ENCODE measurements at places on chromosomes 7 and 10.

DNA sequence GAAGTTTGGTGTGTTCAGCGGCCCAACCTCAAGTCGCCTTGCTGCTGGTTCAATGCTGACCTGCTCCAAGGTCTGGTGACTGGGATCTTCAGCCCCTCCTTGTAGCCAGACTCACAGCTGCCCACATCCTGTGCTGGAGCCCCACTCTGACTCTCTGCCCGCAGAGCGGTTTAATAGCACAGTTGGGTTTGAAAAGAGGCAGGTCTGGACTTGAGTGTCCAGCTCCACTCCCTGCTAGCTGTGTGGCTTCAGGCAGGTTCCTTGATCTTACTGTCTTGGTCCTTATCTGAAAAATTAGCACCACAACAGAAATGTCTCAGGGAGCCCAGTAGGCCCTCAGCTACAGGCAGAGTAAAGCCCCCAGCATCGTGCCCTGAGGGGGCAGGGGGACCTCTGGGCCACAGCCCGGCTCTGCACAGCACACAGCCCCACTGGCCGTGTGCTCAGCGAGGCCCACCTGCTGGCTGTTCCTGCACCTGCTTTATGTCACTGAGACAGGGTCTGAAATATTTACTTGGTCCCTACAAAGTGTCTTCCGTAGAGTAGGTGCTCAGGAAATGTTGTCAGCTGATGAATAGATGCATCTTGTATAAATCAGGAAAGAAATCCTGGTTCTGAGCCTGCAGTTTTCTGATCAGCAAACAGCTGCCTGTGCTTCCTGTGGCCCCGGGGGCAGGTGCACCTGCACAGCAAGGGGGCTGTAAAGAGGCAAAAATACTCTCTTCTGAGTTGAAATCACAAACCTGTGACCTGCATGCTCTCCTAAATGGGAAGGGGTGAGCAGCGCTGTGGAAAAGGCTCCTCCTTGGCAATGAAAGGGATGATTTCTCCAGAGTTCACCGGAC lies 155.5 kb downstream of the SVIL start:
- DNase-seq: no peak

DNA sequence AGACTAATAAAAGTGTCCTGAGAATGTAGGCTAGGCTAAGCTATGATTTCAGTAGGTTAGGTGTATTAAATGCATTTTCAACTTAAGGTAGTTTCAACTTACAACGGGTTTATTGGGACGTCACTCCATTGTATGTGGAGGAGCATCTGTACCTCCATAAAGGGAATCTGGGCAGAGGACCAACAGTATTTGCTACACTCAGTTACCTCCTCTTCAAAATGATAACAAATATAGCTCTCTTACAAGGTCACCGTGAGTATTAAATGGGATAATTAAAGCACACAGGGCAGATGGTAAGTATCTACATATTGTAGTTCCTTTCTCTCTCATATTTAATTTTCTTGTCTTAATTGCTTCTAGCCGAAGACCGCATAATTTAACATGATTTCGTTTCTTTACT lies 59.0 kb upstream of the FGL2 start:
- no peak for DNase-seq

DNA sequence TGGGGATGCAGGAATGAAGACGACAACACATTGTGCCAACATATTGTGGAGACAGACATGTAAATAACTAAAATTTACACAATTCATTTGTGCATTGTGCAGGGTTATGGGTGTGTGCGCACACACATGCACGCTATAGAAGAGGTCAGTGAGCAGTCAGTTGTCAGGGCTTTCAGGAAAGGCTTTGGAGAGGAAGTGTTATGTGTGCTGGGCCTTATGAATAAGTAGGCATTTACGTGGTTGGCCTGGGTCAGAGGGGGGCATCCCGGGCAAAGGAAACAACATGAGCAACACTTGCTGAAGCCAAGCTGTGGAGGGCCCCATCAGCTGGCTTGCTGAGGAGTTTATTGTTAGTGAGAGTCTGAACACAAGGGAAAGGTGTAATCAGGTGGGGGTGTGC lies 4.1 kb downstream of the PRXL2A start:
- DNase-seq: no peak

DNA sequence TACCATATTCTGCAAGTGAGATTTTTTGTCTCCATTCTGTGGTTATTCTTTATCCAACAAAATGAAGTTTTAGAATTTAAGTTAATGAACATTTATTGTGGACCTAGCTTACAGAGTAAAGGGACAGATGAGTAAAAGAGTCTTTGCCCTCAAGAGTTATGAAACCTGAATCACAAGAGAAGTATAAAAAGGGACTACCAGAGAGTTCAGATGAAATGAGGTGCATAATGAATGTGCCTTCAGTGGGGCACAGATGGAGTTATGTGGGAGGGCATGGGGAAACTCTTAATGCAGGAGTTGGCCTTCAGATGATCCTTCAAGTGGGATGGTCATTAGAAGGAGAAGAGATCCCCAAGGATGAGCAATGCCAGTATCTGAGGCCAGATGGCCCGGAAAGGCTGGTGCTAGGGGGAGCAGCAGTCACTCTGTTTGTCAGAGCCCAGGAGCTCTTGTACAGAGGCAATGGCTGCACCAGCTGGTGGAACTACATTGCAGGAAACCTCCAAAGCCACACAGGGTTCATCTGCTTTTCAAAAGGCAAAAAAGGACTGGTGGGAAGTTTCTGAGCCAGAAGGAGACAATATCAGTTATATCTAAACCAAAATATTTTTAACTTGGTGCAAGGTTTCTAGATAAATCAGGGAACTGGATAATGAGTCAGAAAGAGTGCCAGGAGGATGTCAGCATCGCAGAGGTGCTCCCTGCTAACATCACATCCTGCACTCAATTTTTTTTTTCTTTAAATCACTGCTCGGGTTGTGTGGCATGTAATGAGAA lies 162.0 kb downstream of the KLF6 start:
- no peak for DNase-seq

DNA sequence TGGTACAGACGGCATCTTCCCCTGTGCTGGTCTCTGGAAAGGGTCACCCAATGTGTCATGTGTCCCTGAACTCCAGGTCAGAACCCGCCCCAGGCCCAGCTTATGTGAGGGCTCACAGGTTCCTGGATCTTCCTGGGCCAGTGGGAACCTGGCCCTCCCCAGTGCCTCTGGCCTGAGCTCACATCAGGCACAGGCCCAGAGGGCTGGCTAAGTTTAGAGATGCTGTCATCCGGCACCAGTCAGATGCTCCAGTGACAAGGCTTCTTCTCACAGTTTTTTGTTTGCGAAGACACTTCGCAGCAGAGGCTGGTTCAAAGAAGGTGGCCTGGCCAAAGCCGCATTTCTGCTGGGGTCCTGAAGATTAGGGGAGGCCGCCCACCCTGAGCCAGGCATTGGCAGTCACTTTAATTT lies 11.8 kb downstream of the CAMK2B start:
- DNase-seq: no peak

- no peak for DNase-seq
Measured at GRCh38 chr10:17510242-17510908, 56.0 kb upstream of the ST8SIA6 start.

- DNase-seq: no peak
Measured at GRCh38 chr7:157540020-157540419, 203.2 kb downstream of the DNAJB6 start.

- DNase-seq: no peak
Measured at GRCh38 chr7:143973870-143974416, 19.3 kb downstream of the OR2F1 start.

DNA sequence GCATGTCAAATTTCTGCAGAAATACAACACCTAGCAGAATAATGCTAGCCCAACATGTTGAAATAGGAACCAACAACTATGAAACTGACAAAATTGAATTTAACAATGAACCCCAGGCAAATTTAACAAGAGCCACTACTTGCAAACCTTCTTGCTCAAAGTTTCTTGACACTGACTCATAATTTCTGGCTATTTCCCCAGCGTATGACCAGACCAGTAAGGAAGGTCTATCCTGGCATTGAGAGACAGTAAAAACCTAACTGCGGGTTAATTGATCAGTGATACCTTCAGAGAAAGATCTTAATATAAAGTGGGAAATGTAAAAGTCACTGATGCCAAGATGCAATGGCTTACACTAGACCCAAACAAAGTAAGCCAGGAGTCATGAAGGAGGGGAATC lies 510.1 kb downstream of the ARL4A start:
- DNase-seq: no peak

DNA sequence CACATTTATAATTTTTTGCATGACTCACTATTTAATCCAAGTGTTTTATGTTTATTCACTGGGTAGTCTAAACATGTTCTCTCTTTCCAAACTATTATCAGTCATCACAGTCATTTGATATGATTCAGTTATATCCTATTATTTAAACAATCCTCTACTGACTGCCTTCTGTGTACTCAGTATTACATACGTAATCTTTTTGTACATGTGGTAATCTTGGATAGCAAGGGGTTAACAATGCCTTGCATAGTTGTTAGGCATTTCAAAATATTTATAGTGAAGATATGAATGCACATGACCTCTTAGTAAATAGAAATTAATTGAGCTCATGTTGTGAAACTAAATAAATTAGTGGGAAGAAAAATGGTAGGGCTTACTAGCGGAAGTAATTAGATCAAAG lies 379.4 kb upstream of the KIAA1217 start:
- no peak for DNase-seq

GRCh38 chr10:97714401-97715258 lies 1.1 kb downstream of the MARVELD1 start:
- DNase-seq: no peak

GRCh38 chr10:115335366-115335765 lies 242.2 kb downstream of the ATRNL1 start:
- DNase-seq: no peak

- DNase-seq: no peak
Measured at GRCh38 chr10:88288320-88289059, 294.6 kb downstream of the RNLS start.

- DNase-seq: no peak
Measured at GRCh38 chr7:50312250-50313162, 8.0 kb downstream of the IKZF1 start.

DNA sequence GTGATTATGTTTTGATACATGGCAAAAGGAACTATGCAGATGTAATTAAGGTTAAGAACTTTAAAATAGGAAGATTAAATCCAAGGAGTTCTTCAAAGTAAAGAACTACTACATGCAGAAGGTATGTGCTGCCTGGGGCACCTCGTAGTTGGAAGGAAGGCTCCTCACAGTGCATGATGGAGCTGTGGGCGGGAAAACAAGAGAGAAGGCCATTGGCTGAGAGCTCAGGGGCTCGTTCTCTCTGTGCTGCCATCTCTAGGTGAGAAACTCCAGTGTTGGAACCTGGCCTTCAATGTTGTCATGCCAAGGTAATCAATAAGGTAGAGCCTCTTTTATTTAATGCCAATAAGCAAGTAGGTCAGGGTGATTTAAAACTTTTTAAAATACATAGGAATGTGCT lies 391.4 kb upstream of the ETV1 start:
- DNase-seq: no peak

DNA sequence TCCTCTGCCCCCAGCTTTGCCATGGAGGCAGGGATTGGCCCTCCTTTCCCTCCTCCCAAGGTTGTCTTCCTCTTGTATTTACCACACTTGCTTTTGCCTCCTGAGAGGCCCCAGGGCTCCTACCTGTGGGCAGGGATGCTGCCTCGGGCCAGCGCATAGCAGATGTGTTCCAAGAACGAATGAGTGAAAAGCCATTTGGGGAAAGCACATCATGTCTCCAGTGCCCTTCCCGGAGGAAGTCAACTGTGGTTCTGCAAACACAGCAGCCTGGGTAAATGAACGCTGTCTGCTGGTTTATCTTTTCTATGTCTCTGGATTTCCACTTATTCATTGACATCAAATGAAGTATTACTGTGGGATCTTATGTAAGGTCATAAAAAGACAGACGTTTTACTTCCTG lies 161.7 kb downstream of the FANK1 start:
- DNase-seq: no peak

DNA sequence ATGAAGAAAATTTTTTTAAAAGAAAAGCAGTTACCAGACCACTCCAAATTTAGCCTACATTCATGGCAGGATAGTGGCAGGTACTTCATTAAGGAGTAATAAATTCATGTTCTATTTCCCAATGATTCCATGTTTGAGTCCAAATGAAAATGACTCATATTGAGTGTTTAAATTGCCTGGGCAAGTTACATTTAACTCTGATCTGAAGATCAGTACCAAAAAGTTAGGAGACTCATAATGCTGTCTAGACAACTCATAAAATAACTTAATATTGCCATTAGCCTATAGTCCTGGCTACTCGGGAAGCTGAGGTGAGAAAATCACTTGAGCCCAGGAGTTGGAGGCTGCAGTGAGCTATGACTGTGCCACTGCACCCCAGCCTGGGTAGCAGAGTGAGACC lies 13.0 kb downstream of the BRAF start:
- DNase-seq: no peak

DNA sequence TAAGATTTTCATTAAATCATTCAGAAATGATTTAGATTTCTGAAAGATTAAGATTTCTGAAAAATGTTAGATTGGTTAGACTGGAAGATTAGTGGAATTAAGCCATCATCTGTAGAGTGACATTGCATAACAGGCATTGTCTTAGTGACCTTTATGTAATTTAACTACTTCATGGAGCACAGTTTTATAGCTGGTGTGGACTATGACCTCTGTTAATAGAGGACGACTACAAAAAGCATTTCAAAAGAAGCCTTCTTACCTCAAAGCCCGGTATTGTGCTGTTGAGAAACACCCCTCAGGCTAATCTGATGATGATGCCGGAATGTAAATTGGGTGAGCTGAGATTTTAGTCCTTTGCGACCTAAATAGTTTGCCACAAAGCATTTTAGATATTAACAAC lies 55.6 kb downstream of the GALNT11 start:
- DNase-seq: no peak

DNA sequence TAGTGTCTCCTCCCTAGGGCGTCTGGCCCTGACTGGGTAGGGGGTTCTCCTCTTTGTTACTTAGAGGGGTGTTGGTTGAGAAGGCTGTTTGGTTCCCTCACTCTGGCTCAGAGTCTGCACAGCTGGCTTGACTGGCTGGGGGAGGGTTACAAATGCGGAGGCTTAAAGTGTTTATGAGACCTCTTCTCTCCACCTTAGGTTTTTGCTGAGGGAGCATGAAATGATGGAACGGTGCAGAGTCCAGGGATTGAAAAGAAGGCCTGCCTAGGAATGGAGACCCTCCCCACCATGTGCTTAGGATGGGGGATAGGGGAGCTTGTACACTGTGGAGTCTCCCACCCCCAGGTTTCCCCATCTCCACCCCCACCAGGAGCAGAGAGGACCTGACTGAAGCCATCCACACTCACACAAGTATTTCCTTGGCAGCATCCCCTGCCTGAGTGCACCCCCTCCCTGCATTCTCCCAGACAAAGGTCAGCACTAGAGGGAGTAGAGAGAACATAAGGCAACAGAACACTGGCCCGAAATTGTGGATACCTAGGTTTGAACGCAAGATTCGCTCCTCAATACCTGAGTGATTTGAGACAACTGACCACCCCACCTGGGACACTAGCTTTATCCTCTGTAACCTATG lies 1.7 kb upstream of the LDB1 start:
- no peak for DNase-seq

DNA sequence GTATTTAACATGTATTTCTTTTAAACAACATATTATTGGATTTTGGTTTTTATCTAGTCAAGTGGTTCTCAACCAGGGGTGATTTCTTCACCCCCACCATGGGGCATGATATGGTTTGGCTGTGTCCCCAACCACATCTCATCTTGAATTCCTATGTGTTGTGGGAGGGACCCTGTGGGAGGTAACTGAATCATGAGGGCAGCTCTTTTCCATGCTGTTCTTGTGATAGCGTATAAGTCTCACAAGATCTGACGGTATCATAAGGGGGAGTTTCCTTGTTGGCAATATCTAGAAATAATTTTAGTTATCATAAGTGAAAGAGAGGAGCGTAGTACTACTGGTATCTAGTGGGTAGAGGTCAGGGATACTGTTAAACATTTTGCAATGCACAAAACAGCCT lies 37.6 kb downstream of the TMEM168 start:
- DNase-seq: no peak
